ENCODE measurements at places on chromosomes 7 and 10.

GRCh38 chr7:27124096-27124901, 6.3 kb downstream of the HOXA4 start:
- H3K27ac ChIP-seq, result no peak overlapping the region
- peaks cover 37% of the 10 kb centered on the region for H3K27me3 ChIP-seq
- no peaks in the 10 kb centered on the region for H3K36me3 ChIP-seq
- H3K4me3 ChIP-seq, result no peak overlapping the region
- DNase-seq, result no peak

- DNase-seq, result no peak
- H3K4me3 ChIP-seq, result no peak overlapping the region
- H3K27ac ChIP-seq, result no peak overlapping the region
- no peaks in the 10 kb centered on the region for H3K36me3 ChIP-seq
- H3K27me3 ChIP-seq, result peaks cover 5% of the 10 kb centered on the region
- peaks cover 4% of the 10 kb centered on the region for H3K4me1 ChIP-seq
Observed at GRCh38 chr10:78915190-78915518, 153.6 kb upstream of the ZMIZ1 start.

GRCh38 chr10:69130251-69130650, 6.3 kb downstream of the VPS26A start:
- DNase-seq, result no peak
- H3K36me3 ChIP-seq, result no peaks in the 10 kb centered on the region
- peaks cover 2% of the 10 kb centered on the region for H3K4me1 ChIP-seq
- H3K27ac ChIP-seq, result no peak overlapping the region
- no peak overlapping the region for H3K4me3 ChIP-seq

DNA sequence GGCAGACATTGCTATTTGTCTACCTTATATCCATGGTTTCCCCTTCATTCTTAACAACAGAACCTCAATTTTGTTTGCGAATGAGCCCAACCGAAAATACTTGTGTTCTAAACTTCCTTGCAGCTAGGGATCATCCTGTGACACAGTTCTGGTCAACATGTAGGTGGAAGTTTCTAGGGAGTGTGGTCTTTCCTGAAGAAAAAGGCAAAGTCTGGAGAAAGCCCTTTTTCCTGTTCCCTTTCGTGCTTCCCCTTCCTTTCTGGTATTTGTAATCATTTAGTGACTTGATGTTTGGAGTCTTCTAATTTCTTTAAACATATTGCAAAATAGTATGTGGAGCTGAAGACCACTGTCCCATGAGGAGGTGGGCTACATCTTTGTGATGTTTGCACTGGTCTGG, 2.9 kb upstream of the IFRD1 start:
- H3K27me3 ChIP-seq, result peaks cover 9% of the 10 kb centered on the region
- H3K4me3 ChIP-seq, result no peak overlapping the region

DNA sequence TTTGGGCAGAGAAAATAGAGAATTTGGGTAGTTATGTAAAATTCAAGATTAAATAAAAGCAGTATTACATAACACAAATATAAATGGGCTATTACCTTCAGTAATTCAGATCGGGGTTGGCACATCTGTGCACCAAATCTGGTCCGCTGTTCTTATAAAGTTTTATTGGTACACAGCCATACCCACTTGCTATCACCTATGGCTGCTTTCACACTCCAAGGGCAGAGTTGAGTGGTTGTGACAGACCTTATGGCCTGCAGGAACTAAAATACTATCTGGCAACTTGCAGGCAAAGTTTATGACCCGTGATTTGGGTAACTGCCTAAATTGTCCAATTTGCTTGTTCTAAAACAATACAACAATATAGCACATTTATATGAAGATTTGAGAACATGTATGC, 249.3 kb downstream of the DIP2C start:
- H3K27ac ChIP-seq, result no peak overlapping the region
- peaks cover 14% of the 10 kb centered on the region for H3K36me3 ChIP-seq
- peaks cover 16% of the 10 kb centered on the region for H3K4me1 ChIP-seq
- peaks cover 11% of the 10 kb centered on the region for H3K27me3 ChIP-seq
- no peak overlapping the region for H3K4me3 ChIP-seq

DNA sequence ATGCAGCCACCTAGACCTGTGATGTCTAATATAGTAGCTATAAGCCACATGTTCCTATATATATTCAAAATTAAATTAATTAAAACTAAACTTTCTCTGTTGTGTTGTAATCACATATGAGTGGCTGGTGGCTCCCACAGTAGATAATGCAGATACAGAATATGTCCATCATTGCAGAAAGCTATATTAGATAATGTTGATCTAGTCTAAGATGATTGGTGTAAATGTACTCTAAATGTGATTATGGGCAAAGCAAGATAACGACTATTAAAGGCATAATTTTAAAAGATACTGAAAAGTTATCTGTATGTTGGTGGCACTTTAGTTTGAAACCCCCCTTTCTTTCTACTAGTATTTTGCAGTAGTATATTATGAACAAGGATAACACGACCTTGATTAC, 5.7 kb upstream of the HGF start:
- no peak overlapping the region for H3K4me3 ChIP-seq
- no peak overlapping the region for H3K27ac ChIP-seq
- no peak for DNase-seq
- H3K4me1 ChIP-seq, result no peaks in the 10 kb centered on the region
- H3K36me3 ChIP-seq, result no peaks in the 10 kb centered on the region

- no peak for DNase-seq
- H3K27ac ChIP-seq, result no peak overlapping the region
- no peaks in the 10 kb centered on the region for H3K27me3 ChIP-seq
Observed at GRCh38 chr7:131455001-131455400, 101.4 kb downstream of the PODXL start.

GRCh38 chr7:80635998-80636397, 2.4 kb upstream of the CD36 start:
- DNase-seq, result no peak
- peak overlapping the region; percentile 26 for H3K4me3 ChIP-seq
- H3K27me3 ChIP-seq, result no peaks in the 10 kb centered on the region
- H3K36me3 ChIP-seq, result no peaks in the 10 kb centered on the region
- peaks cover 34% of the 10 kb centered on the region for H3K4me1 ChIP-seq

DNA sequence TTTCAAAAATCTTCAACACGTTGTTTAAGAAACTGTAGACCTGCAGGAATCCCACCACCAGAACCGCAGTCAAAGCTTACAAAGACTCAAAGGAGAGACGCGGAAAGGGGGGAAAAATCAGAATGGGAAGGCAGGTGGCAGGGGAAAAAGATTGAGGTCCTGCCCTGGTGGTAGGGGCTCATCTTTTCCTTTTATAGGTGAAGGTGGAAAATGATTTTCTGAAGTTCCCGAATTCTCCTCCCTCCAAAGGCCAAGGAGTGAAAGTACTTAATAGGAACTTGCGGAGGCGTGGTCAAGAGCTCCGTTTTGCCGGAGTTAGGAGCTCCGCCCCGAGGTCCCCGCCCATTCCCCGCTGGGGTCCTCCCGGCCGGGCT, 724 bp downstream of the BBIP1 start:
- H3K4me1 ChIP-seq, result peaks cover 19% of the 10 kb centered on the region
- H3K4me3 ChIP-seq, result peak overlapping the region; percentile 87
- peak overlapping the region; percentile 67 for H3K27ac ChIP-seq
- no peak for DNase-seq

DNA sequence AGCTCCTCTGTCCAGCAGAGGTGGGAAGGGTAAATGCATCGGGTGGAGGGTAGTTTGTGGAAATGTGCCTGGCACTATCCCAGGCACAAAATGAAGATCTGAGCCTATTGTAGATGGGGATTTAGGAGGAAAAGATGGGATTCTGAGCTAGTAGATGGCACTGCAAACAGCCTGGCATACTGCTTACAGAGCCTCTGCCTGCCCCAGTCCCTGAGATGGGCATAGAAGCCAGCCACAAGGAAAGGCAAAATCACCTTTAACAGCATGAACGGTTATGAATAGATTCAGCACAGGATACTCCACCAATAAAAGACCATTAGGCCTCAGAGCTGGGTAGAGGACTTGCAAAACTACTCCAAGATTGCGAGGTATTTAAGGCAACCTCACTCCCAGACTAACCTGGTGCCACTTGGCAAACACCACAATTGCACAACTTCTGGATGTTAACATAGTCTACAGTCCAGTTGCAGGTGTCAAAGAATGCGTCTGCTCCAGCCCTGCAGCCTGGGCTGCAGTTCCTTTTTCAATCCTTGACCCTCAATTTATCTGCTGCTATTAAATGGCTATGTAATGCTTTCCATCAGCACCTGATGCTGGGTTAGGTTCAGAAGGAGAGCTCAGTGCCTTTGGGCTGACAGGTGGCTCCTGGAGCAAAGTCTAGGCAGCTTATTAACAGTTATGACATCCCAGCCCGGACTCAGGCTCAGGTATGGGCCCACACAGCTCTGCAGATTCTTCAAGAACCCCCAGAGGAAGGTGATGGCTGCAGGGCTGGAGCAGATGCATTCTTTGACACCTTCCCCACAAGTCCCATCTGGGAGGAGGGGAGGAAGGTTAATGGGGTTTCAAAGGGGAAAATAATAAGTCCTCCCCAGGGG, 34.0 kb downstream of the CDHR3 start:
- H3K4me3 ChIP-seq, result no peak overlapping the region
- H3K4me1 ChIP-seq, result peaks cover 11% of the 10 kb centered on the region
- H3K27ac ChIP-seq, result no peak overlapping the region

DNA sequence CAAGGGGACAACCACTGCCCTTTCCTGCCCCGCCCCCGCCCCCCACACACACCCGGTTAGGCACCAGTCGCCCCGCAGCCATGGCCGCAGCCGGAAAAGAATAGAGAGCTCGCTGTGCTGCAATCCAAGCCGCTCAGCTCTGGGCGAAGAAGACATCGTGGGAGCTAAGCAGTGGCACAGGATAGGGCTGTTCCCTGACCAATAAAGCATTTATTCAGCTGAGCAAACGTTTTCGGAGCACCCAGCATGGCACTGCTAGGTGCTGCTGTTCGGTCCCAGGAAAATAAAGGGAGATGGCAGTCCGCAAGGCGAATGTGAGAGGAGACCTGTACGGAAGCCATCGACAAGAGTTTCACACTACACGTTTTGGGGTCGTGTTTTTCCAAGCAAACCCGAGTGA, 18.3 kb downstream of the SKIDA1 start:
- H3K36me3 ChIP-seq, result no peaks in the 10 kb centered on the region
- peak overlapping the region; percentile 84 for H3K4me3 ChIP-seq
- H3K27me3 ChIP-seq, result peaks cover 12% of the 10 kb centered on the region

DNA sequence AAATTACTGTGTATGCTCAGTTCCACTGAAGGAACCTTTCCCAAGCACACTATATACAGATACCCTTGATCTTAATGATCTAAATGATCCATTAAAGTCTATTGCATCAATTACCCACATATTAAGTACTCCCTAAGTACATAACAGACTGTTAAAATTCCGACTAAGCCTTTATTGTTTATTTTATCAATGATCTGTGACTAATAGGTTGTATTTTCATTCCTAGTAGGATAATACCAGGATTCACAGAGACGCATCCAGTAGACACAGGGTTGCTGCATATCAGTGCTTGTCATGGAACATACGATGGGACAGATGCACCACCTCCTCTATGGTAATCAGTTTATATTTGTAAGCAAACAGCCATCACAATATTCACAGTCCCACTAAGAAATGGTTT, 159.6 kb upstream of the SLC26A5 start:
- no peak overlapping the region for H3K4me3 ChIP-seq
- no peak overlapping the region for H3K27ac ChIP-seq
- no peaks in the 10 kb centered on the region for H3K4me1 ChIP-seq
- H3K27me3 ChIP-seq, result no peaks in the 10 kb centered on the region

- DNase-seq, result no peak
- peaks cover 5% of the 10 kb centered on the region for H3K4me1 ChIP-seq
- no peaks in the 10 kb centered on the region for H3K36me3 ChIP-seq
- H3K27ac ChIP-seq, result no peak overlapping the region
- H3K27me3 ChIP-seq, result peaks cover 2% of the 10 kb centered on the region
- H3K4me3 ChIP-seq, result no peak overlapping the region
Observed at GRCh38 chr10:7767209-7767608, 20.6 kb downstream of the KIN start.

DNA sequence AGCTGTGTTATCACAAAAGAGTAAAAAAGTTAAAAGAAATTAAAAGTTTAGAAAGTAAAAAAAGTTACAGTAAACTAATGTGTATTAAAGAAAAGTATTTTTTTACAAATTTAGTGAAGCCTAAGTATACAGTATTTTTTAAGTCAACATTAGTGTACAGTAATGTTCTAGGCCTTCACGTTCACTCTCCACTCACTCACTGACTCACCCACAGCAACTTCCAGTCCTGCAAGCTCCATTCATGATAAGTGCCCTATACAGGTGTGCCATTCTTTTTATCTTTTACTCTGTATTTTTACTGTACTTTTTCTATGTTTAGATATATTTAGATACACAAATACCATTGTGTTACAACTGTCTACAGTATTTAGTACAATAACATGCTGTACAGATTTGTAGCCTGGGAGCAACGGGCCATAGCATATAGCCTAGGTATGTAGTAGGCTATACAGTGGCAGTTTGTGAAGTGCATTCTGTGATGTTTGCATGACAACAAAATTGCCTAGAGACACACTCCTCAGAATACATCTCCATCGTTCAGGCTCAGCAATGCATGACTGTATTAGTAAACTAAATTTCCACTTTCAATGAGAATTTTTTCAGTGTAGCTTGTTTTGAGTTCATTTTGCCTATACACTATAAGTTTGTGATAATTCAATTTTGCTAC, 539.9 kb upstream of the C7orf33 start:
- H3K4me3 ChIP-seq, result no peak overlapping the region
- no peaks in the 10 kb centered on the region for H3K4me1 ChIP-seq
- DNase-seq, result no peak
- no peaks in the 10 kb centered on the region for H3K27me3 ChIP-seq

GRCh38 chr10:90732581-90732980, 125.3 kb downstream of the HTR7 start:
- peaks cover 27% of the 10 kb centered on the region for H3K4me1 ChIP-seq
- no peak overlapping the region for H3K27ac ChIP-seq
- DNase-seq, result no peak
- no peak overlapping the region for H3K4me3 ChIP-seq
- H3K27me3 ChIP-seq, result no peaks in the 10 kb centered on the region

DNA sequence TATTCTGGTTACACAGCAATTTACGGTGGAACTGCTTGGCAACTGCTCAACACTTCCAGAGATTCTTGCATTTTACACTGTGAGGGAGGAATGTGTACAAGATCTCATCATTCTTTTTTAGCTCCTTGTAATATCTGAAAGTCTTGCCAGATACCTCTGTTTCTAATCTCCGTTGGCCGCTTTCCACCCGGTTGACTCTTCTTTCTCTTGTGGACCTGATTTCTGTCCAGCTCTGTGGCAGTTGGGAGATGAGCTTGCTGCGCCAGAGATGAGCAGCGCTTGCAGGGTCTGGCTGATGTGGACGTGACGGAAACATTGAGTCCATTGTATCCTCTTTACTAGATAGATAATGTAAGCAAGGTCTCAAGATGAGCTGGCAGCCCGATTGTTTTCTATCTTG, 27.6 kb downstream of the SPAG6 start:
- H3K27me3 ChIP-seq, result no peaks in the 10 kb centered on the region
- no peak overlapping the region for H3K27ac ChIP-seq
- H3K36me3 ChIP-seq, result no peaks in the 10 kb centered on the region

DNA sequence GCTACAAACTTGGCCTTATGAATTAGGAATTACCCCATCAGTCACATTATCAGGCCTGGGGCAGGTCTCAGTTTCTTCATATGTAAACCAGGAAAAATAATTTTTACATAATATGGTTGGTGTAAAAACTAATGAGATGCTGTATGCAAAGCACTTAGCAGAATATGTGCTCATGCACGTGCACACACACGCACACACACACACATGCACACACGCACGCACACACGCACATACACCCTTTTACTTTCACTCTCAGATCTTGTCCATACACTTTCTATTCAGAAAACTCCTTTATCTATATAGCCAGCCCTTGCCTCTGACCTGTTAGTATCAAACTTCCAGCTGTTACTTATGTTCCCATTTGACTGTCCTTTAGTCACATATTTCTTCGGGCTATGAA, 92.7 kb downstream of the CREB5 start:
- peaks cover 4% of the 10 kb centered on the region for H3K4me1 ChIP-seq
- DNase-seq, result no peak
- H3K36me3 ChIP-seq, result no peaks in the 10 kb centered on the region
